RKO (cell line): ENCODE measurements at places on chromosomes 5 and 9.

- DNase-seq: no peak
Measured at GRCh38 chr9:9764821-9765220, 848.0 kb downstream of the PTPRD start.

- DNase-seq: no peak
Measured at GRCh38 chr5:111010783-111011182, 60.7 kb upstream of the TSLP start.

- DNase-seq: no peak
Measured at GRCh38 chr9:10876333-10876732, 263.5 kb upstream of the PTPRD start.

DNA sequence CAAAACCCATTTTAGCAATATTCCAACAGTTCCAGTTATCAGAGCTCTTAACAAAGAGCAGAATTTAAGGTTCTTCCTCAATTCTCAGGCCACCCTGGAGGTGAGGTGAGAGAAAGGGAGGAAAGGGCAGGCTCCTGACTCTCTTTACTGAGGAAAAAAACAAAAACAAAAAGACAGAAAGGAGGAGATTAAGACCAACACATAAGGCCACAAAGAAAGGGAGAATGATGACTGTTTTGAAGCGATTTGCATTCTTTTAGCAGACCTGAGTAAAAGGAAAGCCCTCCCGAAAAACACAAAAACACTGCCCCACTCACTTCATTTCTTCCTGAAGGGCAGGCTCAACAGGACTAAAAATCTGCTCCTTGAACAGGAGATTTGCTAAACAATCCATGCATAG lies 300.5 kb downstream of the ARL15 start:
- no peak for DNase-seq

DNA sequence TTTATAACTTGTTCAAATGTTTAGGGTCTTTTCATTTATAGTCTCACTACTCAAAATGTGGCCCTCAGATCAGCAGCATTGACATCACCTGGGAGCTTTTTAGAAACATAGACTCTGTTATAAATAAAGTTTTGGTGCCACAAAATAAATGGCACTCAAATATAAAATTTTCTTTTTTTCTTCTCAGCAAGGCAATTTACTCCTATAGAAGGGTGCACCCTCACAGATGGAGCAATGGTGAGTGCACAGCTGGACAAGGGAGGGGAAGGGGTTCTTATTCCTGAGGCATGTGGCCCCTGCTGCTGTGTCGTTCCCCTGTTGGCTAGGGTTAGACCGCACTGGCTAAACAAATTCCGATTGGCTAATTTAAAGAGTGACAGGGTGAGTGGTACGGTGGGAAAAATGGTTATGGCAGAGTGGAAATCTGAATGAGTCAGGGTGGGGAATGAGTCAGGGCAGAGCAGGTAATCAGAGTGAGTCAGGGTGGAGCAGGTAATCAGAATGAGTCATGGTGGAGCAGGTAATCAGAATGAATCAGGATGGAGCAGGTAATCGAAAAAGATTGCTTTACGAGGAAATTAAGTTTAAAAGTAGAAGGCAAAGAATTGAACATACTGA lies 31.8 kb upstream of the C7 start:
- DNase-seq: no peak

DNA sequence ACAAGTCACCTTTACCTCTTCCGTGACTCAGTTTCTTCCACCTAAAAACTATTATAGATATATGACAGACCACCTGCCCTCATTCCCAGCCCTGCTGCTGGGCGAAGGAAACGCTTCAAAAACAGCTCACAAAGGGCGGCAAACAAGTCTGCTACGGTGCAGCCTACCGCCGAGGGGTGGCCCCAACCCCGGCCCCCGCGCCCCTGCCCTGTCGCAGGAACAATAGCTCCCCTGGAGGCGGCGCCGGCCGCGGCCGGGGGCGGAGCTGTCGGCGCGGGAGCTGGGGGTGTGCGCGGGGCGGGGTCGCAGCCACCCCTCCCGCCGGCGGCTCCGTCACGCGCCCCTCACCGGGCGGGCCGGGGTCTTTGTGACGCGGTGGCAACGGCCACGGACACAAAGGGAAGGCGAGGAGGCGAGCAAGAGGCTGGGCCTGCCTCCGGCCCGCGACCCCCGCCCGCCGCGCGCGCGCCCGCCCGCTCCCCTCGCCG lies at the start of gene TMEFF1:
TSS of gene TMEFF1 (plus strand) at position 362 of the 488 bp plus-strand sequence. CDS start 396 bp downstream, outside the sequence.
- DNase-seq: no peak

DNA sequence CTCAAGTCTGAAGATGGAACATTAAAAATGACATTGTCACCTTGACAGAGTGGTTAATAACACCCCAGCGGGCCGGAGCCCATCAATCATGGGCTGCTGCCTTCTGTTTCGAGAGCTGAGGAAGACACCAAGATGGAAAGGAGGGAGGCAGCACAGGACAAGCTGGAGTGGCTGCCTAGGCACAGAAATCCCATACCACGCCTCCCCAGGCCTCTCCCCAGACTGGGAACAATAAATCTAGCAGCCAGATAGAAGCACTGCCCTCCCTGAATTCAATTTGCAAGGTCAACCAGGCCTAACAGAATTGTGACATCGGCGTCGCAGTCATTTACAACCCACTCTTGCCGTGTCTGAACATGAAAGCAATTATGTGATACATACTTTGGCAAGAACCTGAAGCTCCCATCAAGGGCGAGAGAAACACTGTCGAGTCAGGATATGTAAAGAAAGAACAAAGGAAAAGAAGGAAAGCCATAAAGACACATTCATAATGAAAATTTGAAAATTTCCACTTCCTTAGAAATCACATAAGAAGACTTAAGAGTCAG lies 35.4 kb upstream of the ZNF354A start:
- DNase-seq: no peak
